ENCODE measurements at places on chromosomes 16 and 17. TPM values are rescaled to one million over a fixed set of nuclear protein-coding genes. Genes with fewer than 3 reads are reported as not detected.

NPW gene
- 1.0 TPM for total RNA-seq

DVL2 gene
- 44.5 TPM for total RNA-seq

SAP30BP gene
- 117 TPM for total RNA-seq

NSMCE1 gene
- 56.0 TPM for total RNA-seq

SPATA32 gene
- total RNA-seq: 0.11 TPM

TPSD1 gene
- total RNA-seq: not detected

ABAT gene
- total RNA-seq: 0.15 TPM

MMP2 gene
- total RNA-seq: 8.7 TPM

NHERF2 gene
- total RNA-seq: 64.5 TPM

HEXIM2 gene
- 15.6 TPM for total RNA-seq

NCBP3 gene
- total RNA-seq: 32.2 TPM

CEP20 gene
- total RNA-seq: 35.4 TPM

ADAM11 gene
- total RNA-seq: 1.3 TPM

CCL17 gene
- total RNA-seq: not detected

NUTF2 gene
- 251 TPM for total RNA-seq

IL34 gene
- not detected for total RNA-seq

TBC1D26 gene
- not detected for total RNA-seq

SGSH gene
- total RNA-seq: 13.3 TPM

PMP22 gene
- 226 TPM for total RNA-seq

CX3CL1 gene
- total RNA-seq: 0.19 TPM

KRT33B gene
- total RNA-seq: not detected

SMIM36 gene
- not detected for total RNA-seq

Data from A549 treated with ZK216348 at 1 μM for 4 hours (cell line).